Heart right ventricle (tissue), 16 donors: ENCODE measurements at places on chromosomes 6 and 20.

DNA sequence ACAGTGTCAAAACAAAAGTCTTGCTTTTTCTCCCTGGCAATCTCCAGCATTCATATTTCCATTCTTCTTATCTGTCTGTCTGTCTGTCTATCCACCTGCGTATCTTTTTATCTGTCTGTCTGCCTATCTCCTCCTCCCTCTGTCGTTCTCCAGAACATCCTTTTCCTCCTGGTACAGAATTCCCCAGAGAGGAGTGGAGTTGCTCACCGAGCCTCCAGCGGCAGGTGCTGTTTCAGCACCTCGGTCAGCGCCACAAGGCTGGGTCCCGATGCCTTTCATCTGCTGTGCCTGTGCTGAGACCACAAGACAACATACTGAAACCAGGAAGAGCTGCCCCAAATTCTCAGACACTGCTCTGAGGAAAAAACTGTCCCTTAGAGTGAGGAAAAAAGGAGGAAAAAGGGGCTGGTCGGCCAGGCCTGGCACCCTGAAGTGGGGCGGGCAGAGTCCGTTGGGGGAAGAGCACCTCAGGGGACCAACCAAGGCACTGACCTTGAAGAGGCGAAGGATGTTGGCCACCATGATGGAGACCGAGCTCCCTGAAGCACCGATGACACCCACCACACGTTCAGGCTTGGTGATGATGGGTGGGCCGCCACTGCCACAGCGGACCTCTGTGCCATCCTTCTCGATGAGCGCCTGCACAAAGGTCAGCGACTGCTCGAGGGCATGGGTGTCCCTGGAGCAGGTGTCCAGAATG is 13.3 kb downstream of the GRM4 start:
- DNase-seq: no peak

GRCh38 chr6:25280344-25281074 is 1.3 kb downstream of the CARMIL1 start:
- DNase-seq: no peak

DNA sequence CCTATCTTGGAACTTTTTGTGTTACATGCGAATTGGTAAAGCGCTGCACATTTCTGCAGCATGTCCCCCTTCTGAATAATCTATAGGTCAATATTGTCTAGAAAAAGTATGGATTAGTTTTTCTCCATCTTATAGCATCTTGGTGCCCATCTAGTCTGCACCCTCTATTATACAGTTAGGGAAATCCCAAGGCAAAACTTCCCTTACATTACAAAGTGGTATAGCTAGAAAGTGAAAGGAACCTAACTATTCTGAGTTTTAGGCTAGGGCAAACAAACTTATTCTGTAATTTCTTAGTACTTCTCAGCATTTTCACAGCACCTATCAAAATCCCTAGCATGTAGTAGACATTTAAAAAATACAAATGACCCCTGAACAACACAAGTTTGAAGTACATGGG is 133.5 kb upstream of the CCDC28A start:
- DNase-seq: no peak

DNA sequence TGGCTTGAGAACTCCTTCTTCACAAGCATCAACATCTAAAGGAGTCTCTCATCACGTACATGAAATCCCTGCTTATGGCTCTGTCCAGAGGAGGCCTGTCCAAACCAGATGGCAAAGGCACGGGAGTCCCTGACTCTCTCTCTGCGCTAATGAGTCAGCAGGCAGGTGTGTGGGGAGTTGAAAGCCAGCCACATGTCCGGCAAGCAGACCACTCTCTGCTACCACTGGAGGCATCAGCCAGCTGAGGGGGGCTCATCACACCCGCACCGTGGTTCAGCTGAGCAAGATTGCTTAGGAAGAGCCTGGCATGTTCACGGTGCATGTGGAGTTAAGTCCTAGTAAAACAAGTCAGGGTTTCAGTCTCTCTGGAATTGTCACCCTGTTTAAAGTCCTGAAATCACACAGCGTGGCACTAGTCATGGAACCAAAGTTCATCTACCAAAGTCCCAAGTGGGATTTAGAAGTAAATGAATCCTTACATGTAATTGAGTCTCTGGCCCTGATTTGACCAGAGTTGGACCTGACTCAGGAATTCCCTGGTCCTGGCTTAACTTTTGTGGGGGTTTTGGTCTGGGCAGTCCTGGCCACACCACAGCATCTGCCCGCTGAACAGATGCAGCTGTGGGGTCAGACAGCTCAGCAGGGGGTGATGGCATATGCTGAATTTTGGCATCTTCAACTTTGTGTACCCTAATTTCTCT is 155.2 kb upstream of the RIN2 start:
- DNase-seq: no peak

GRCh38 chr6:151140767-151141166 is 99.0 kb upstream of the AKAP12 start:
- DNase-seq: no peak

DNA sequence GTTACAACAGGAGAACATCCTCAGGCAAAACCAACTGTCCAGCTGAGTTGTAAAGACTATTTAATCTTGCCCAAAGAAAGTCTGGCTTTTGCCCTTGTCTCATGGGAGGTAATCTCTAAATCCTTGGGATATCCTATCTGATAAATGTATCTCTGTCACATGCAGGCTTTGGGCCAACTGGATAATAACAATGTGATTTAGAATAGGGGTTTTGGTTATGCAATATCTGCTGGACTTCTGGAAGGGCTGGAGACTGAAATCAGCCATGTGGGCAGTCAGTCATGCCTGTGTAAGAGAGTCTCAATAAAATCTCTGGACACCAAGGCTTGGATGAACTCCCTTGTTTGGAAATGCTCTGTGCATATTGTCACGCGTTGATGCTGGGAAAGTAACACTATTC is 56.3 kb upstream of the PRL start:
- no peak for DNase-seq

DNA sequence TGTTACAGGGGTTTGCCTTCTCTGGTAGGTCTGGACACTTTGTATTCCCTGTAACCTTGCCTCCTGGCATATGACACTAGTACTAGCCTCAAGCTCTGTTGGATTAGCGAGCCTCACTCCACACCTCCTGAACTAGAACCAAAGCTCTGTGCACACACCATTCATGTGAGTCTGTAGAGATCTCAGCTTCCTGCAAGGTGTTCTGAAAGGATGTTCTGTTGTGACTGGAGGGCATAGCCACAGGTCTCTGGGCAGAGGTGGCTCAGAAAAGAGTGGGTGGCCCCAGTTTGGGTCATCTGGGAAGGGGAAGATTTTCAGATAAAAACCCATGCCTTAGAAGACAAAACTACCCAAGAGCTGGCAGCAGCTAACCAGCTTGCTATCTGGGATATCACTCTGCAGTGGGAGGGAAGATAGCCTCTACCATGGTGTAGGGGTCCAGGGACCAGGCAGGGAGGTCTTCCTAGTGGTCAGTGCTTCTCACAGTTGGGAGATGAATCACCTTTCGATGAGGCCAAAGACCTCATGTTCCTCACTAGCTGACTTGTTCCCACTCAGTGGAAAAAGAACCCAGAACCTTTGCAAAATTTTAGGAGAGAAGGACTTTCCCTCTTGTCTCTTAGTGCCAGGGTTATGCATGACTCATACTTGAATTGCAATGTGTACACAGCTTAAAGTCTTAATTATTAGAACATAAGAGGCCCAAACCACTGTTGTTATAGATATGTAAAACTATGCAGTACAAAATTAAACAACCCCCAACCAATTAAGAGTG is 41.4 kb downstream of the HLA-F start:
- no peak for DNase-seq

- no peak for DNase-seq
These were observed 531.1 kb downstream of the LMBRD1 start for GRCh38 chr6:69265706-69266105.

- no peak for DNase-seq
These were observed 1265.4 kb upstream of the MAP3K7 start for GRCh38 chr6:91852252-91852651.

DNA sequence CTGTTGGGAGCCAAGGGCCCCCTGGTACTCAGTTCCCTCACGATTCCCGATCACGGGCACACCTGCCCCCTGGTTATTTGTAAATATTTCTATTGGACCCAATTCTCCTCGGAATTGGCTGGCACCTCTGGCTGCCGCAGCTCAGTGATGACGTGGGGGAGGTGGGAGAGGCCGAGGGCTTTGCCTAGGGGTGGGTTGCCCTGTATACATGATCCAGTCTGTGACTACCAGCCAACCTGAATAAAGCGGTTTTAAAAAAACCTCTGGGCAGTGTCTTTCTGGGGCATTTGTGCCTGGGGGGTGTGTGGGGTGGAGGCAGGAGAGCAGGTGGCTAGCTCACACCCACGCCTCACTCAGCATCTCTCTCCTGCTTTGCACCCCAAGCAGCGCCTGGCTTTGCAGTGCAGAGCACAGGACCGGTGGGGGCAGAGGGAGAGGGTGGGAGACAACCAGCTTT is 42.2 kb downstream of the VSTM2L start:
- no peak for DNase-seq

GRCh38 chr20:2295886-2296515 is at the start of gene TGM3:
Gene TGM3, plus strand, starts transcription at chr20:2296001. Its CDS starts 63 bp downstream, at chr20:2296064.
- no peak for DNase-seq

- DNase-seq: no peak
These were observed 661.6 kb downstream of the DHX35 start for GRCh38 chr20:39623584-39624234.

DNA sequence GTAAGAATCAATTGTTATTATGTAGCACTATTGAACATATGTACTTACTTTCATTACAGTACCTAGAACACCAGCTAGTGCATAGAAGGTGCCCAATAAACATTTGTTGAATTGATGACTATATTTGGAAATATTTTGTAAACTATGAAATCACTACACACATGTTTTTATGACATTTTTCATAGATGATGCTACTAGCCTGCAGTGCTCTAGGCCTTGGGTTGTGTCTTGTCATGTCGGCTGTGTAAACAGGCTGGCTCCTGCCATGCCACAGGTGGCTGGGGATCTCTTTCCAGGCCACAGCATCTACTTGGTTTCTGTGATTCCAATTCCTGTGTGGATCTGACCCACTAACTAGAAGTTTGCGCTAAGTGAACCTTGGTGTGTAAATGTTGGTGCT is 43.3 kb upstream of the EDN1 start:
- DNase-seq: no peak

- DNase-seq: no peak
These were observed 586.8 kb upstream of the JAG1 start for GRCh38 chr20:11260611-11261010.

- DNase-seq: no peak
These were observed 30.5 kb upstream of the HFE start for GRCh38 chr6:26056583-26057350.

DNA sequence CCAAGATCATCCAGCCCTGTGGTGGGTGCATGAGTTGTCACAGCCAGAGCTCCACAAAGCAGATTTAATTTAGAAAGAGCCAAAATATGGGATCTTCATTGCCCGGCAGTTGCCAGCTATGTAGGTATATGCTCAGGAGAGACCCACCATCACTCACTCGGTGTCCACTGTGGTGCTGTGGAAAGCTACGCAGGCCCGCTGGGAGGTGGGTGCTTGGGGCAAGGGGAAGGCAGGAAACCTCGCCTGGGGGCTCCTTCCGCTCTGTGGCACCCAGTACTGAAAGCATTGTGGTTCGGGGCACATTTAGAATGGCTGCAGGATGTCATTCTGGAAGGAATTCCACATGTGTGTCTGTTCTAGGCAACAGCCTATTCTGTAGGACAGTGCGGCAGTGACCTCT is 259.9 kb downstream of the TAF4 start:
- no peak for DNase-seq

DNA sequence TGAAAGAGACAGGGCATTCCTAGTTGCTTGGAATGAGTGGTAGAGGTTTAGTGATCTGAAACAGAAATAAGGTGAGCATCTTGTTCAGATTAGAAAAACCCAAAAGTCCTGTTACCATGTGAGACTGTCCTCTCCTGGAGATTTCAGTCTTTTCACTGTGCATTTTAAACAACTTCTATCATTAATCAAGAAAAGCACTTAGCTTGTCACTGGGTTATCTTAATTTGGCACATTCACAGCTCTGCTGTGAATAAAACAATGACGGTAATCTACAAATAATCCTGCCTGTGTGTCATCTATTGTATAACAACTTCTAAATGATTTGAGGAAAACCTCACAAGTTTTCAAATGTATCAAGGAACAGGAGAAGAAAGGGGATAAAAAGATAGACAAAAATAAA is 9.5 kb upstream of the SMIM8 start:
- no peak for DNase-seq

DNA sequence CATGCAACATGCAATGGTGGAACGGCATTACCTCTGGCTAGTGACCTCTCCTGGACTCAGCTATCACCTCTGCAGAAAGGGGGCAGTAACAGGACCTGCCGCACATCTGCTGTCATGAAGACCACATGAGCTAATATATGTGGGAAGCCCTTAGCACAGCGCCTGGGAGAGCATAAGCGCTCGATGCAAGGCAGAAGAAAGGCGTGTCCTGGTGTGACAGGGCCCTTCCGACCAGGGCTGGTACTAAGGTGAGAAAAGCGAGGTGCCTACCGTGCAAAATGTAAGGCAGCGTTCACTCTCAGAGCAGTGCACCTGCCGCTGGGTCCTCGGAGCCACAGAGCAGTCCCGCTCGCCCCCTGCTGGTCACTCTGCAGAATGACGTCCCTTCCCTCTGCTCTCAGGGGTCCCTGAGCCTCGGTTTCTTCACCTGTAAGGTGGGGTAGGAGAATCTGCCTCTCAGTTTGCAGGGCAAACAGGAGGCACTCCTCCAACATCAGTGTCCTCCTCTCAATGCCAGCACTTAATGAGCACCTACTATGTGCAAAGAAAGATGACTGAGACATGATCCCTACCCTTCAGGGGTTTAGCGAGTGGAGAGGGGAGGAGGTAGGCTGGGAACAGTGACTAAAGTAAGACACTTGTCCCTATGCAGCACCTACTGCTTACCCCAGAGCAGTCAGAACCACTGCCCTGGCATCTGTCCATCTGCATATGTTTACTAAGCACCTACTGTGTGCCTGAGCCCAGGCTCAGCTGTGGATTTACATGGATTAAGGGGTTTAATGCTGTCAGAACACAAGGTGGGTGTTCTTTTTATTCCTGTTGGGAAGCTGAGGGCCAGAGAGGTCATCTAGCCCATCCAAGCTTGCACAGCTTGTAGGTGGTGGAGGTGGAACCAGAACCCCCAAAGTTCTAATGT is 41.1 kb upstream of the PTGIS start:
- DNase-seq: peak; percentile 68

GRCh38 chr6:148578489-148578814 is 168.4 kb upstream of the UST start:
- DNase-seq: no peak

DNA sequence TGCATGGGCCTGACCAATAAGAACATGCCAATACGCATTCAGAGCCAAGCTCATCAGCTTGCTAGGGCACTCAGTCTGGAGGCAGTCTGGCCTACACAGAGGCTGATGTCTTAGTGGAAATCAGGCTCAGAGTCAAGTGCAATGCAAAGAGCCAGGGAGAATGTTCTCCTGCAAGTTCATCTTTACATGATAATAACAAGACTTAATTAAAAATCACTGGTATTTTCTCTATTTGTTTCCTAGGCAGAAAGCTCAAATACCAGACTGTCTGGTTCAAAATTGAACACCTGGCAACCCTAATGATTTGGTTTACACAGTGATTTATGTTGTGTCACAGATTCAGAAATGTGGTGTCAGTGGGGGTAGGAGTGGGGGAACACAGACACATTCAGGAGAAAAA is 689.3 kb upstream of the FLRT3 start:
- no peak for DNase-seq

GRCh38 chr6:162857326-162857725 is 129.6 kb downstream of the PACRG start:
- DNase-seq: no peak

- DNase-seq: no peak
These were observed 1.8 kb upstream of the CARMIL1 start for GRCh38 chr6:25277386-25277785.

GRCh38 chr6:107973594-107973993 is 15.6 kb upstream of the SEC63 start:
- DNase-seq: no peak

- no peak for DNase-seq
These were observed 138.8 kb upstream of the RNF217 start for GRCh38 chr6:124823240-124824111.
